ENCODE measurements at places on chromosomes 7 and 10.

- DNase-seq = no peak
These were observed 67.9 kb upstream of the COL13A1 start for GRCh38 chr10:69733791-69734261.

- no peak for DNase-seq
These were observed 52.4 kb downstream of the OAT start for GRCh38 chr10:124366343-124366742.

DNA sequence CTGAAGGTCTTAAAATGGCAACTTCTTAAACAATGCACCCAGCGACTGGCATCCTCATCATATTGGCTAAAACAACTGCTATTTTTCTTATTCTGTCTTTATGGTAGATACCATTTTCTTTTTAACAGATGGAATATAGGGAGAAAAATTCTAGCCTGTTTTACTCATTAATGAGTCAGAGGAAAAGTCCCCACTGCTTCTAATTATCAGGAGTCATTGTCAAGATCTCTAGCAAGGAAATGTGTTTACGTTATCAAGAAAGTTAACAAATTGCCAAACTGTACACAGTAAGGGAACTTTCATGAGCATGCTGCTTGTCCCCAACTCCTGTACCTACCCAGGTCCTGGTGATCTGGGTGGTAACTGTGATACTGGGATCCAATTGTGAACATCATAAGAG is 117.7 kb upstream of the KIAA1217 start:
- DNase-seq = no peak

DNA sequence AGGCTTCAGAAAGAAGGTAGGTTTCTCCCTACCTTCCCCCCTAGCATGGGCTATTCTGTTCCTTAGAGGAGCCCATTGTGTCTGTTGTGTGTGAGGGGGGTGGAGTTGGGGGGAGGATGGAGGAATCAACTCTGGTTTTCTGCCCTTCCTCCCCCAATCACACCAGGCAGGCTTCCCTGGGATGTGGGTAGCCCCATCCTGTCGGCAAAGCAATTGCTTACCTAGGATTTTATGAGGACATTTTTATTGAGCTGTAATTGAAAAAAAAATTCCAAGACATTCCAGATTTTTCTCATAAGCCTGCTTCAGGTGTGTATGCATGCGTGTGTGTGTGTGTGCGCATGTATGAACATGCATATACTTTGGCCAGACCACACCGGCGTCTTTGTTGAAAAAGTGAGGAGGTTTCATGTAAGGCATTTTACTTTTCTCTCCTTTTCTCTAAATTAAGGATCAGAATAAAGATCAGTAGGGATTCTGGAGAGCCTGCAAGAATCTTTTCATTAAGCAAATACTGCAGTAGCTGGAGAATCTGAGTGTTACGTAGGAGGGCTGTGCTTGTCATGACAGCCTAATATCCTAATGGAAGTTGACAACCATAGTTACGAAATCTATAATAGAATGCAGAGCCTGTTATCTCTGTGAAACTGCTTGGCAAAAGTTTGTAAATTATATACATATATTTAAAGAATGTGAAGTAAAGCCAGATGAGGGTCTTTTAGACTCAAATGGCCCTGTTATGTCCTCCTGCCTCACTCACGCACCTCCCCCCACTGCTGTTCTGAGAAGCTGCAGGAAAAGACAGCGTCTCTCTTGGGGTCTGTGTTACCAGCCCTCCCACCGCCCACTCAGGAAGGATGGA is 27.3 kb upstream of the SAMD8 start:
- no peak for DNase-seq

DNA sequence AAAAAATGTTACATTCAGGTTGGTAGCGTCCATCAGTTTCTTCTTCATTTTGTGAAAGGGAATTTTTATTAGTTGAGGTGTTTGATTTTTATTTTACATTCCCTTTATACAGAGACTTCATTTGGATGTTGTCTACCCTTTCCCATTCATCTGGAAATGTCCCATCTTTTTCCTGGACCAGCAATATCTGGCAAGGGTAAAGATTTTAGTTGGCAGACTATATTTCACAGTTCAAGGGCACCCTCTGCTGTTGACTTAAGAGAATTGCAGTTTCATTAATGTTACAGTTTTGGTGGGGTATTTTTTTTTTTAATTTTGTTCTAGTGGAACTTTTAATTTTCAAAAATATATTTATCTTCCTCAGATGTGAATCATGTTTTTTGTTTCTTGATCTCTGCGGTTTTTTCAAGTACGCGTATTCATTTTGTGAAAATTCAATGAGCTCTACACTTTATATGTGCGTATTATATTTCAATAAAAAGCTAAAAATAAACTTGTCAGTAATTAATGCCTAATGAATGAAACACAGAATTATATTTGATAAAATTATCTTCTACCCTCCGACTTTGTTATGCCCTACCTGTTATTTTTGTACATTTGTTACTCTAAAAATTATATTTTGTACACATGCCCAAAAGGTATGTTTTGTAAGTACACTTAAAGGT is 97.9 kb upstream of the KLF14 start:
- DNase-seq = peak; percentile 51

DNA sequence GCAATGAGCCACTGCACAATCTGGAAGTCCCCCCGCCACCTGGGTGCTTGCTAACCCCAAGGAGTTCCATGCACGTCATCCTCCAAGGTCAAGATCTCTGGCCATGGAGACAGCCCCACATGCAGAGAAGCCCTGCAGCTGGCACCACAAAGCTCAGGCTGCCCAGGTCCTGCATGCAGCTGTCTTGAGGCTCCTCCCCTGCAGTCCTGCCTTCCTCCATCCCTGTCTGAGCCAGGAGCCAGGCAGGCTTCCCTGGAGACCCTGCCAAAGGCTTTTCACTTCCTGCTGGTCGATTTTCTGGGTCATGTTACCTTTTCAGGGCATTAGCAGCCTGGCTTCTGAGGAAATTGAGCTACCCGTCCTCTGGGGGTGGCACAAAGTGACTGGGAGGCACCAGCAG is 12.5 kb upstream of the TMEM72 start:
- DNase-seq = no peak

- DNase-seq = no peak
These were observed 350.6 kb upstream of the MKI67 start for GRCh38 chr10:128476845-128477244.

GRCh38 chr10:17113889-17114540 is 15.6 kb downstream of the CUBN start:
- no peak for DNase-seq

- DNase-seq = no peak
These were observed at the start of gene CALHM3 for GRCh38 chr10:103479135-103479534. CALHM3 (minus strand) TSS chr10:103479240; CDS start chr10:103479032, 208 bp downstream.

- no peak for DNase-seq
These were observed 557.4 kb downstream of the CALN1 start for GRCh38 chr7:71854546-71855397.

GRCh38 chr10:118028619-118029018 is 18.1 kb downstream of the RAB11FIP2 start:
- DNase-seq = no peak

DNA sequence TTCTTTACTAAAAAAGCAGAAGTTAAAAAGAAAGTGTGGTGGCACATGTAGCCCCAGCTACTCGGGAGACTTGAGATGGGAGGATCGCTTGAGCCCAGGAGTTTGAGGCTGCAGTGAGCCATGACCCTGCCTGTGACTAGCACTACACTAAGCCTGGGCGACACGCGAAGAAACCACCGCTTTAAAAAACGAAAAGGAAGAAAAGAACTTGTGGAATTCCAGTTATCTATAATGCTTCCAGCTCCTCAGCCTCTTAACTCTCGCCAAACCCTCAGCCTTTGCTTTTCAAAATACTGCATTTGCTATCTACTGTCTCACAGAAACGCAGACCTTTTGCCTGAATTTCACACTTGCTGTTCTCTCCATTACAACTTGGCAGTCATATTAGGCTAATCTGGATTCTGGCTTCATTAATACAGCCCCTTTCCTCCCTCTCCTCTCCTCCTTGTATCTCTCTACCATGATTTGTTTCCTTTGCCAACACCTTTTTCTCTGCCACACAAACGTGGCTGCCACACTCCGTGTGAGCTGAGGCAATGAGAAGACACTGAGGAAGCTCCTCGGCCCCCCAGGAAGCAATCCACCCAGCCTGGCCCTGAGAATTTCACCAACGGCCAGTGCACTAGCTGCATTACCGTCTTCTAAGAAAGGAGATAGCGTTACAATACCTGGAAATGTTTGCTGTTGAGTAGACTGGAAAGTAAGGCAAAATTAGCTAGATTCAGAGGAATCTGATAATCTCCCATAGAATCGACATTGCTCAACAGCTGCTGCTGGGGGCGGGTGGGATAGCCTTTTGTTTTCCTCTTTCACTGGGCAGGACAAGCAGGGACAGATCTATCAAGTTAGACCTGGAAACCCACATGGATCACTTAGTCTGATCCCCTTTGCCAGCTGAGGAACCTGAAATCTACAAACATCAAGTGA is 37.2 kb downstream of the CALML5 start:
- DNase-seq = no peak

DNA sequence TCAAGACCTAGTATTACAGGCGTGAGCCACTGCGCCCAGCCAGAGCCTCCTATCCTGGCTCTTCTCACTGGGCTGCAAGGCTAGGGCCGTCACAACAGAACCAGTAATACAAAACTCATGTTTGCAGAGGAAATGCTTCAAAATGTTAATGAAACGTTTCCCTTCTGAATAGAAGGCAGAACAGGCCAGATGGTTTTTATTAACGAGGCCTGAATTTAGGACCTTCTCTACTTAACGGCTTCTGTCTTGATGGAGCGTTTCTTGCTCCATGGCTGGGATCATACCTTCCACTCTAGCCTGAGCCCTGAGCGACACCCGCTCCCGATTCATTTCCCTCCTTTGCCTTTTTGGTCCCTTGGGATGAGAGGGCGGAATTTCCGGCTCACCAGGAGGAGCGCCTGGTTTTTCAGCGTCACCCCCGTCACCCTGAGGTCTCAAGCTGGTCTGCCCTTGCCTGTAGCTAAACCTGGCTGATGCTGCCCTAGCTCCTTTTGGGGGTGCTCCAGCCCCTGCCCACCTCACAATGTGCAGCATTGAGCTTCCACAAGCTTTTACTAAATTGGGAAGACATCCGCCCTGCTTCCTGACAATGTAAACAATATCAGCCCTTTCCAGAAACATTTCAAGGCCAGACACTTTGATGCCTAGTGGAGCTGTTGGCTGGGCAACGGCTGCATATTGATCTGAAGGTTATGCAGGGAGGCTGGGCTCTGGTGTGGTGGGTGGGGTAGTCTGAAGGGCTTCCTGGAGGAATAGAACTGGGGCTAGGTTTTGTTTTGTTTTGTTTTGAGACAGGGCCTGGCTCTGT is 5.2 kb downstream of the CLIP2 start:
- no peak for DNase-seq

DNA sequence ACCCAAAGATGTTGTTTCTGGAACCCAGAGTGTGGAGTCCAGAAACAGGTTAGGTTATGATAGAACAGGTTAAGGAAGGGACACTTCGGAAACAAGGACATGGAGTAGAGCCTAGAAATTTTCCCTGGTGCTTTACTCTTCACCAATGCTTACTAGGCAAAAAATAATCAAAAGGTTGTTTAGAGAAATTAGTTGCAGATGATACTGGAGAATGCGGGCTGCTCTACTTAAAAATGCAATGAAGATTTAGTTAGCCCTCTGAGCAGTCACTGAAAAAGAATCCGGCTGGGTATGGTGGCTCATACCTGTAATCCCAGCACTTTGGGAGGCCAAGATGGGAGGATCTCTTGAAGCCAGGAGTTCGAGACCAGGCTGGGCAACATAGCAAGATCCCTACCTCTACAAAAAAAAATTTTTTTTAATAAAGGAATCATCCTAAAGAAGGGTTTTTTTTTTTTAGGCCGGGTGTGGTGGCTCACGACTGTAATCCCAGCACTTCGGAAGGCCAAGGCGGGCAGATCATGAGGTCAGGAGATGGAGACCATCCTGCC is 3.3 kb upstream of the UBE2H start:
- DNase-seq = no peak

- DNase-seq = no peak
These were observed 5.0 kb upstream of the MSMB start for GRCh38 chr10:46050941-46051623.

DNA sequence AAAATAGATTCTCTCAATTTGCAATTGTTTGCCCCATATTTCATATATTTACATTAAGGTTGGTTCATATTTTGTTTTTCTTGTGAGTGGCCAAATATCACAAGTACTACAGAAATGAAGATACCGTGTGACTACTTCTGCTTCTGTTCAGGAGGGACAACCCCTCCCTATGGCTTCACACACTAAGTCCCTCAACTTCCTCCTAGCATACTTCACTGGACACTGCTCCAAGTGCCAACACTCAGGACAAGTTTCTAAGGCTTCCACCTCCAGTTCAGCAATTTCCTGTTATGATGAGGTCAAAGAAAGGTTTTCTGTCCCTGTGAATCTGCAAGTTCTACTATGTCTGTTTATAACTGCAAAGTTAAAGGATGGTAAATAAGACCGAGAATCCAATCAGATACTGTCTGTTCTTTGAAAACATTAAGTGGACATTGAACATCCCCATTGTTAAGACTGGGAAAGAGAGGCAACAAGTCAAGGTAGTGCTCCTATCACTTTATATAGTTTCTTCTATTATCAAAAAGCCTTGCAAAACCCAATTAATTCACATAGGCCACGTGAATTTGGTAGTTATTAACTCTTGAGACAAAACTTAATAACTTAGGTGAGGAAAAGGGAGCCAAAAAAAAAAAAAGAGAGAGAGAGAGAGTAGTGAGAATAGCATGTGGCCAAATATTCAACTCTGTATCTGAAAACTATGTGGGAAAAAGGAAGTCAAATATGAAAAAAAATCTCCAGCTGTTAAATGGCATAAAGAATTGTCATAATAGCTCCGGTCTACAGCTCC is 81.3 kb upstream of the DKK1 start:
- DNase-seq = no peak

DNA sequence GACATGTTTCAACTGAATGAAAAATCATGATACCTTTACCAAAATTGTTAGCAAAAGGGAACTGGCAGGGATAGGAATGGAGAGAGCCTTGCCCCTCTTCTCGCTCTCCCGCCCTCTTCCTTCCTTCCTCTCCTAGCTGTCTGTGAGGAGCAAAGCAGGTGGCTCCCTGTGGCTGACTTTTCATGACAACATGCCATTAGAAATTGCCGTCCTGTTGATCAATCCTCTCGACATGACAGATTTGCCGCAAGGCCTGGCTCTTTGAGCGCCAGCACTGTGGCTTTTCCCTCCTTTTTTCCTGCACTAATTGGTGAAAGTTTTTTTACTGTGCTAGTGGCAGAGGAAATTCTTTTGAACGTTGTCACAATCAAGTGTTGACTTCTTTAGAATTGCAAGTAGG is 171.1 kb downstream of the TCF7L2 start:
- no peak for DNase-seq

DNA sequence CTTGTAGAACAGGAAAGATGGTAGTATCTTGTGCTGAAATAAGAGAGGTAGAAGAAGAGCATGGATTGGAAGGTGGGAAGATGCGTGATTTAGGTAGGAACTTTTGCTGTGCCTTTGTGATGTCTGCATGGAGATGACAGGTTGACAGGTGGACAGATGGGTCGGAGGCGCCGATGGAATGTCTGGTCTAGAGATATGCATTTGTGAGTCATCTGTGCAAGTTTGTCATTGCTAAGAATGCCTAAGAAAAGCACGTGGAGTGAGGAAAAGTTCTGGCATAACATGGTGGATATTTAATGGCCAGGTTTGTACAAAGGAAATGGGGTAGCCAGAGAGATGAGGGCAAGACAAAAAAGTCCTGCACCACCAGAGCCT is 76.0 kb upstream of the ARMC3 start:
- no peak for DNase-seq

- DNase-seq = no peak
These were observed 158.3 kb downstream of the GPAM start for GRCh38 chr10:112025228-112025627.

Measured in HTR-8/SVneo (cell line).